ENCODE measurements at places on chromosomes 3 and 15.

DNA sequence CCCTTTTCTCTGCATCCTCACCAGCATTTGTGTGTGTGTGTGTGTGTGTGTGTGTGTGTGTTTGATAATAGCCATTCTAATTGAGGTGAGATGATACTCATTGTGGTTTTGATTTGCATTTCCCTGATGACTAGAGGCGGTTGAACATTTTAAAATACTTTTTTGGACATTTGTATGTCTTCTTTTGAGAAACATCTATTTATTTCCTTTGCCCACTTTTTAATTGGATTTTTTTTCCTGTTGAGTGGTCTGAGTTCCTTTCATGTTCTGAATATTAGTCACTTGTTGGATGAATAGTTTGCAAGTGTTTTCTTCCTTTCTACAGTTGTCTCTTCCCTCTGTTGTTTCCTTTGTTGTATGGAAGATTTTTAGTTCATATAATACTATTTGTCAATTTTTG, 54.3 kb upstream of the THSD4 start:
- DNase-seq, result no peak

DNA sequence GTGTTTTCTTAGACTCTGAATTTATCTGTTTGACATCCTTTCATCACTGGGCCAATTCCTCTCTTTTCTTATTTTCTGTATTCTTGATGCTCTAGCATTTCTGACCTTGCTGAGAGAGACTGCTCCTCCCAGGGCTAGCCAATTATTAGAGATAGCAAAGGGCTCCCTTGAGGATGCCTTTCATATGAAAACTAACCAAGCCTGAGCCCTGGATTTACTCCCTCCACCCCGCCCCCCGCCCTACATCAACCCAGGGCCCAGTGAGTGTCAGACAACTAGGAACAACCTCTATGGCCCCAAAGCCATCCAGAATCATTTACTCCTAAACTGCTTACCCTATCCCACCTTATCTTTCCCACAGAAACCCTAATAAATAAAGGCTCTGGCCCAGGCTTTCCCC, 69.7 kb upstream of the LARS2 start:
- no peak for DNase-seq

- DNase-seq, result no peak
Measured at GRCh38 chr3:1017870-1018269, 75.0 kb upstream of the CNTN6 start.

DNA sequence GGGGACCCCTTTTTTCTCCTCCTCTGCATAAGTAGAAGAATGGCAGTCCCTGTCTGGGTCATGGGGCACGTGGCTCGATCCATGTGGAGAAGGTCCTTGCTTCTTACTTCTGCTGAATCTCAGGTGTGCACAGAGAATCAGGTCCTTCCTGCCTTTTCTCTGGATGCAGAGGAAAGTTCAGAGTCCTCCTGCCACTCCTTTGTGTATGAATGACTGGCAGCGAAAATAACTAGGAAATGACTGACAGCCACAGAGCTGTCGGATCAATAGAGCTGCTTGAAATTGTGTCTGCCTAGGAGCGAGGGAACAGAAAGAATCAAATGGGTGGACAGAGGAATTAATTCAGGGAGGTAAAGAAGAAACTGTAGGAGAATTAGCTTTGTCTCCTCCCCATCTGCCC, 49.6 kb upstream of the ROPN1 start:
- no peak for DNase-seq

- DNase-seq, result no peak
Measured at GRCh38 chr3:105752791-105753415, 115.9 kb downstream of the CBLB start.

DNA sequence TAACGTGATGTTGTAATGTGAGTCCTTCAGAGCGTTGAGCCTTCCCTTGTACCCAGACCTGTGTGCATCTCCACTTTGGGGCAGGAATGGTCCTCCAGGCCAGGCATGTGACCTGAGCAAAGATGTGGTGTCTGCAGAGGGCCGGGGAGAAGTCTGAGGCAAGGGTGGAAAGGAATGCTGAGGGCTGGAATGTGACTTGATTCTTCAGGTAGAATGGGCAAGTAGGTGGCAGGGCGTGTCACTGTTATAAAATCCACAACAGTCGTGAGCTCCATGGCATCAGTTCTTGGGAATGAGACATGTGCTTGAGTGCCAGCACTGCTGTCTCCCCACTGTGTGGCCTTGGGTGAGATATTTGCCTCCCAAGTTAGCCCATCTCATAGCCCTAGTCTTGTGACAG, 24.0 kb upstream of the BSN start:
- no peak for DNase-seq

- DNase-seq, result no peak
Measured at GRCh38 chr3:44067431-44067830, 174.3 kb upstream of the TOPAZ1 start.

DNA sequence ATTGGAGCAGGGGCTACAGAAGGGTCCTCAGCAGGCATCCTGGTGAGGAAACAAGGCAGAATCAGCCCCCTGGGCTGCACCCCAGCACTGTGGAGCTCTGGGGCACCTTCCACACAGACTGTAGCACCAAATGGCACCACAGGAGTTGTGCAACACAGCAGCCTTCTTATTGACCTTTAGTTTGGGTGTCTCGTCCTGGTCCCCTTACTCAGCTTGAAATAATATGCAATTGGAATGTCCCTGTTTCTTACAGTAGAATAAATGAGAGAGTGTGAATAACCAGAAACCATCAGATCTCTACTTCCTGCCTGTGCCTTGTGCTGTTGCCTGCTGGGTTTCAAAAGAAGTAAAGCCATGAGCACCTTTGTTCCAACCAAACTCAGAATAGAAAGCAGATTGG, 44.5 kb downstream of the RPLP1 start:
- no peak for DNase-seq

- no peak for DNase-seq
Measured at GRCh38 chr15:33046329-33046728, 148.2 kb downstream of the FMN1 start.

- DNase-seq, result no peak
Measured at GRCh38 chr15:75570126-75570845, 8.8 kb downstream of the PTPN9 start.

- DNase-seq, result no peak
Measured at GRCh38 chr15:62075595-62076277, 9.0 kb downstream of the C2CD4A start.

- no peak for DNase-seq
Measured at GRCh38 chr3:190543671-190544070, 29.8 kb downstream of the IL1RAP start.

DNA sequence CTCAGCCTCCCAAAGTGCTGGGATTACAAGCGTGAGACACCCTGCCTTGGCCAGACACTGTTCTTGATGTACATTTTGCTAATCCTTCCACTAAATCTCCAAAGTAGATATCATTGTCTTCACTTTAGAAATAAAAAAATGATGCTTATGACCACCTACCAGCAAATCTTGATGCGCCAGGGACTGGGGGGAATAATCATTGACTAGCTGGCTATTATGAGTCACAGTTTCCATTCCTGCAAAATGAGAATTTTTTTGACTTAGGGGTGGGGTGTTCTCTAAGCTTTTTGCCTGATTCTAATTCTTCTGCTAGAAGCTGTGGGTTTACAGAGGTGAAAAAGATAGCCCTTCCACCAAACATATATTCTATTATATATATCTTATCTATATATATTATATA, 17.1 kb upstream of the RFC4 start:
- no peak for DNase-seq

GRCh38 chr3:25555695-25556437, 108.8 kb downstream of the TOP2B start:
- DNase-seq, result no peak

GRCh38 chr3:53035825-53036619, 9.9 kb downstream of the SFMBT1 start:
- no peak for DNase-seq

- DNase-seq, result no peak
Measured at GRCh38 chr3:50475348-50475747, 28.1 kb downstream of the CACNA2D2 start.

DNA sequence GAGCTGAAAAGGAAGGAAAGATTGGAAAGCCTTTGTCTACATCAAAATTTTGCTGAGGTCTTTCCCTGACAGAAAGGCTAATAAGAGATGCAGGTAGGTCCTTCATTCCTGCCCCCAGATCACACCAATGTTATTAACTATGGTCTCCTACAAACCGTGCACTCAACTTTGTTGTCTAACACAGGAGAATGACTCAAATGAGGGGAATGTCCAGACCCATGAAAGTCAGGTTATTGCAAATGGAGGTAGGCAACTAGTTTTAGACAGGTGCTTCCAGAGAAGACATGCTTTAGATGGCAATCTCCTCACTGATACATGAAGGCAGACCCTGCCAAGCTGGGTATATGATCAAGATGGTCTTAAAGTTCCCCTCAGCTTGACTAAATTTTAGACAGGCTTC, 51.0 kb downstream of the NFKBIZ start:
- DNase-seq, result no peak

GRCh38 chr3:41193794-41194539, 5.3 kb upstream of the CTNNB1 start:
- no peak for DNase-seq

GRCh38 chr3:152047465-152047864, 174.0 kb downstream of the SUCNR1 start:
- no peak for DNase-seq

DNA sequence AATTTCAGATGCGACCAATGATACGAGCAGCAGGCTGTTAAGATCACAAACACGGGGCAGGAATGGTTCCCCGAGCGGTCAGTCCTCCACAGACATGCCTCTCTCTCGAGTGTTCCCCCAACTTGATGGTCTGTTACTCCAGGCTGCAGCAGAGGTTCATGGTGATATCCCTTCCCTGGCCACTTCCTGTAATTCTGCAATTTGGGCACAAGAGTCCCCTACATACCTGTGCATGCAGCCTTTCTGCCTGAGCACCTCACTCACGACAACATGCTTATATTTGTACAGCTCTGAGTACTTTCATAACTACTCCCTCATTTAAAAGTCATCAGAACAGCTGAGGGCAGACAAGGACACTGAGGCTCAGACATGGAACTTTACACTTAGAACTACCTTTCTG, 408.1 kb upstream of the NR2F2 start:
- no peak for DNase-seq

DNA sequence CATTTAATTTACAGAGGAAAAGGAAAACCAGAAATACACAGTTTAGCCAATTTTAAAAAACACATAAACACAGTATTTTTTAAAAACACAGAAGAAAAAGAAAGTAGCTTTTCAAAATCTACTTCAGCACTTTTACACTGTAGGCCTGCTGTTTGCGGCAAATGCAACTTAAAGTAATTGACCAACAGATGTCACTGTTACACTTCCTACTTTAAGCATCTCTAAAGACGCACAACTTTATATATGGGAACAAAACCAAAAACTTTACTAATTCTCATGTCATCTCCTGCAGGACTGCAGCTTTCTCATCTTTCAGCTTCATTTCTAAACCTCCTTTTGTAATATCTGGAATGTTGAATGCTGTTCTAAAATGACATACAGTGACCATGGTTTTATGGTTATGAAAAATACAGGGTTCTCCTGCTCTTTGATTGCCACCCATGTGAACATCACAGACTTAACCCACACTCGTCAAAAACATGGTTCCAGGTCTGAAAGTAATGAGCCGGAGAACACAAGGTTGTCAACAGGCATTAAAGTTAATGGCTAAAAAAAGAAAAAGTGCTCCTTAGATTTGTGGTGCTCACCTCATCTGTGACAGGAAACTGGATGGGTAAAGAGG, 107.9 kb downstream of the FMN1 start:
- DNase-seq, result no peak

GRCh38 chr3:33921608-33922007, 123.2 kb downstream of the PDCD6IP start:
- DNase-seq, result no peak

DNA sequence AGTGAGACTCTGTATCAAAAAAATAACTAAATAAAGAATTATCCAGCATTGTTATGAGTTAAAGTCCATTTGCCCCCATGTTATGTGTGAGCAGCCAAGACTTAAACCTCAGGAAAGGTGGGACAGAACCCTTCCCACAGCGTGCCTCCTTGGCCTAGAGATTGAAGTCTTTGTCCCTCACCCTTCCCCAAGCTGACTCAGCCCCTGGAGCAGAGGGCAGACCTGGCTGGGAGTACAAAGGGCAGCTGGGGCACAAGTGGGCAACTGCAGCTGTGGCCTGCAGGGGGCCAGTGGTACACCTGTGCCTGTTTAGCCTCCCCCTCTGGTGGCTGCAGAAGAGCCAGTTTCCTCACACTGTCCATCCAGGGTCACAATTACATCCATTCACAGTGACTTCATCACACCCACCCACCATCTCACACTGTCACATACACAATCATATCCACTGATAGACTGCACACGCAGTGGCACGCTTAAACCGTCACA, 940 bp upstream of the ACY1 start:
- DNase-seq, result no peak

All from stimulated activated CD8-positive, alpha-beta memory T cell treated with anti-CD3 and anti-CD28 coated beads, Interleukin-4, amount 100 ng/mL, for 1 hour (primary cell).